Left colon (tissue), 2 donors: ENCODE measurements at places on chromosomes 7 and 10.

DNA sequence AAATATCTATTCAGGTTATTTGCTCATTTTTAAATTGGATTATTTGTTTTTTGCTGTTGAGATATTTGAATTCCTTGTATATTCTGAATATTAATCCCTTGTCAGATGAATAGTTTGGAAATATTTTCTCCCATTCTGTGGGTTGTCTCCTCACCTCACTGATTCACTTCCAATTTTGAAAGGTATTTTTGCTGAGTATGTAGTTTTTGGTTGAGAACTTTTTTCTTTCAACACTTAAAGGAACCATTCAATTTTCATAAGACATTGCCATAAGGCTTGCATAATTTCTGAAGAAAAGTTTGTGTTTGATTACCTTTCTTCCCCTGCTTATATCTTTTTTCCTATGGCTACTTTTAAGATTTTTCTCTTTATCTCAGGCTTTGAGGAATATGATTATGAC, 8.9 kb upstream of the SCRN1 start:
- DNase-seq, result no peak

DNA sequence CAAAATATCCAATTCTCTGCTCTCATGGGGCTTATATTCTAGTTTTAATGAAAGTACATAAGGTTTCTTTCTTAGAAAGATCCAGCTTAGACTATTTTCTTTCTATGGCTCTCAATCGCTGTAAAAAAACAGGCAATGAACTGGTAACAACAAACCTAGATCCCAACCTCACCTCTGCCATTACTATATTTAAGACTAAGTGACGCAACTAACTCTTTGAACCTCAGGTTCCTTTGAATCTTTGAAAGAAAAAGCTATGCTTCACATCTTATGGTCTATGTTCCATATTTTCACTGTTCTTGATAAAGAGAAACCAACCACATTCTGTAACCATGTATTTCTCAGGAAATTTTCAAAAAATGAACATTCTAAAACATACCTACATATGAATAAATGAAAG, 88.5 kb downstream of the ELAPOR2 start:
- DNase-seq, result no peak

DNA sequence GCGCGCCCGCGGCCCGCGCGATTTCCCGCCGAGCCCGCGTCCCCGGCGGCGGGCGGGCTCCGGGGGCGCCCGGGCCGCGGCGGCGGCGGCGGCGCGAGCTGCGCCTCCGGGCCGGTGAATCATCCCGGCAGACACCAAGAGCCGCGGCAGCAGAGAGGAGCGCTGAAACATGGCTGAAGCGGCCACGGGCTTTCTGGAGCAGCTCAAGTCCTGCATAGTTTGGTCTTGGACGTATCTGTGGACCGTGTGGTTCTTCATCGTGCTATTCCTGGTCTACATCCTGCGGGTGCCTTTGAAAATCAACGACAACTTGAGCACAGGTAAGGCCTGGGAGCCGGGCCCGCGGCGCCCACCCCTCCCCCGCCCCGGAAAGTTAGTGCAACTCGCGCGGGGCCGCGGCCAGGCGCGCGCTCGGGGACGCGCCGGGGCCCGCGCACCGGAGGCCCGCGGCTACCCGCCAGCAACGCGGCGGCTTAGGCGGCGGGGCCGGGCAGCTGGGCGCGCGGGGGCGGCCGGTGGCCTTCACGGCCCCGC, at the start of gene ST7:
ST7 (plus strand) TSS at position 130 of the 534 bp plus-strand sequence; CDS start at position 170, 40 bp downstream.
- DNase-seq, result peak; percentile 74

DNA sequence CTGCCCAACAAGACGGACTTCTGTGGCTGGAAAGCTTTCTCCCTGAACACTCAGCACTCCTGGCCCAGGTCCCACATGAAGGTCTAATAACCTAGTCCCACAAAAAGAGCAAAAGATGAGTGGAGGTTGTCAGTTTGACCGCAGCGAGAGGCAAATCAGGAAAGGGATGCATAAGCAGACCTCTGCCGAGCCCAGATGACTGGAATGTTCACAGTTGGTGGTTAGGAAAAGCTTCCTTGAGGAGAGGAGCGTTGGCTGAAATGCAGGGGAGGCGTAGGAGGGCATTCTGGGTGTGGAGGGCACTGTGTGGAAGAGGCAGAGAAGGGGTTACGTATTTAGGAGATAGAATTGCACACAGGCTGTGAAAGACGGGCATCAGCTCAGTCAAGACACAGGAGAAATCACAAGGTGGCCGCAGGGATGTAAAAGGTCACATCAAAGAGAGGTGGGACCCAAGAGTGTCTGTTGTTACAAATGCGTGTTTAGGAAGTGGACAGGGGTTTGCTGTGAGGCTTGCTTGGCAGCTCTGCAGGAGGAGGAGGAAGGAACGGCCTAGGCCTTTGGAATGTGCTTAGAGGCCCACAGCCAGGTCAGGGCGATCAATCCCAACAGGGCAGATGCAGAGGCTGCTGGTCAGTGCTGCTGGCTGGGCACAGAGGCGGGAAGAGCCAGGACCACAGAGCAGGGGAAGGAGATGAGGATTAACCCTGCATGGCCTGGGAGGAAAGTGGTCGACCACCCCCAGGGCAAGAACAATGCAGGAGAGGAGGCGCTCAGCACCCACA, 133.5 kb downstream of the VIPR2 start:
- DNase-seq, result no peak

DNA sequence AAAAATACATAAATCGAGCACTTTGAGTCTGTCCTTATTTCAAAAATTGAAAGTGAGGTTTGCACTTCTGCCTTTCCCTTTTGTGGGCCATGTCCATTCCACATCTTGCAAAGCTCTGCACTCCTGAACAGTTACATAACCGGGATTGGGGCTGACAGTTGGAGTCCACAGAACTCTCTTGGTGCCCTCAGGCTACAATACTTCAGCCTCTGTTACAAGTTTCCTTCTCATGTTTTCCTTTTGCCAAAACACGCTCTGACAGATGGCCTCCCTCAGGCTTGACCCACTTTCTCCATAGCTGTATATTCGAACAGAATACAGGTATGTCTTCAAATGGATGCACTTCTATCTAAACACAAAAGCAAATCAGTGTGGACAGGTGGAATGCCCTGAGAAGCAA, 335.9 kb downstream of the WDR37 start:
- no peak for DNase-seq

GRCh38 chr10:26543567-26544306, 105.6 kb downstream of the APBB1IP start:
- no peak for DNase-seq

DNA sequence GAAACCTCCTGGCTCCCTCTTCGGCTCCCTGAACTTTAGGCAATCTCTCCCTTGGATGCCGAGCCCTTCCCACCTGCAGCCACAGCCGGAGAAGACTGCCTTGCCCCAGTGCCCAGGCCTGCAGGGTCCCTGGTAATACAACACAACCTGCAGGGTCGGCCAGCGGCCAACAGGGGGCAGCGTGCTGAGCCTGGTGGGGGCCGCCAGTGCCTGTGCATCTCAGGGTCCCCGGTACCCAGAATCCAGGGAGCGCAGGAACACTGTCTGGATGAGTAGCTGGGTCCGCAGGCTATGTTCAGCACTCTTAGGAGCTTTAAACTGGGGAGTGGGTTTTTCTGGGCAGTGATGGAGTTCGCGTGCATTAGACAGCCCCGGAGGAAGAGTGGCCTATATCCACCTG, 17.5 kb upstream of the C10orf71 start:
- no peak for DNase-seq

- DNase-seq, result peak; percentile 96
These were observed at the start of gene ZCWPW1 for GRCh38 chr7:100428199-100428966. Gene ZCWPW1 (minus strand): TSS chr7:100428703. CDS start chr7:100420649, 8,054 bp downstream.

GRCh38 chr10:43978091-43978490, 329.4 kb upstream of the ZNF32 start:
- no peak for DNase-seq

DNA sequence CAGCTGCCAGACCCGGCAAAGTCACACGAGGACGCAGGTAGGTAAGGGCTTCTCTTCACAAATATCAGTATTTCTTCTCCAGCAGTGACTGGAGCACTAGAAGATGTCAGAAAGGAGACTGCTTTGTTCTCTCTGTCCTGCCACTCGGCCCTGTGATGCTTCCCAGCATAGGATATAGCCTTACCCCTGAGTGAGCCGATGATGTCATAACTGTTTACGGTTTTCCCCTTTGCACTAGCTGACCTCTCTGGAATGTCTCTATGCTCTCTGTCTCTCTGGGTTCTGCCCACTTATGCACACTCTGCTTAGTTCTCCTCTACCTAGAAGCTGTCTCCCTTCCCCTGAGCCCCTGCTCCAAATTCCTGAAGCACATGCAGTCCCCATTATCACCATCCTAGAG, 167.5 kb upstream of the PODXL start:
- DNase-seq, result no peak

DNA sequence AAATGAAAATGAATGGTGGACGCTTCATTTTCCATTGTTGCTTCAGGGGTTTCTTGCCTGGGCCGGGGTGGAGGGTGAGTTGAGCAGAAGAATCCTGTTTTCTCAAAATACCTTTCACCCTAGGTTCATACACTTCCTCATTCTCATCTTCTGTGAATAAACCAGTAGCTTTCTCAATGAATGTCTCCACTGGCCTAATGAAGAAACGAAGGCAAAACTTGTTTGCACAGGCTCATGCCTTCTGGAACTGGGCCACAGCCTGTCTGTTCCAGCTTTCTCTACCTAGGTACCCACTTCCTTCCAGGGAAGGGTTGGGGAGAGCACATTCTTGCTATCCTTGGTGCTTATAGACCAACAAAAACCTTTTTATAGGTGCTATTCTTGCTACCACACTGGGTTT, 21.3 kb downstream of the STMP1 start:
- no peak for DNase-seq
